NCI-H1105 treated with DMSO at 0.1 percent for 48 hours (cell line): ENCODE measurements at places on chromosomes 11 and 22.

- DNase-seq, result no peak
These were observed 81.8 kb upstream of the SHANK2 start for GRCh38 chr11:71334191-71334590.

DNA sequence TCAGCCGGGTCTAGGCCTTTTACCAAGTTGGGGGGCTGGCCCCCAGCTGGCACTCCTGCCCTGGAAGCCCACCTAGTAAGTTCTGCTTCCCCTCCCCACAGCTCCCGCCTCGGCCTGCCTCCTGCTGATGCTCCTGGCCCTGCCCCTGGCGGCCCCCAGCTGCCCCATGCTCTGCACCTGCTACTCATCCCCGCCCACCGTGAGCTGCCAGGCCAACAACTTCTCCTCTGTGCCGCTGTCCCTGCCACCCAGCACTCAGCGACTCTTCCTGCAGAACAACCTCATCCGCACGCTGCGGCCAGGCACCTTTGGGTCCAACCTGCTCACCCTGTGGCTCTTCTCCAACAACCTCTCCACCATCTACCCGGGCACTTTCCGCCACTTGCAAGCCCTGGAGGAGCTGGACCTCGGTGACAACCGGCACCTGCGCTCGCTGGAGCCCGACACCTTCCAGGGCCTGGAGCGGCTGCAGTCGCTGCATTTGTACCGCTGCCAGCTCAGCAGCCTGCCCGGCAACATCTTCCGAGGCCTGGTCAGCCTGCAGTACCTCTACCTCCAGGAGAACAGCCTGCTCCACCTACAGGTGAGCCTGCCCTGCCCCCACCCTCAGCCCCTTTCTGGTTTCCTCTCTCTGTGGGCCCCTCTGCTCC lies 7.3 kb downstream of the RTN4RL2 start:
- no peak for DNase-seq

DNA sequence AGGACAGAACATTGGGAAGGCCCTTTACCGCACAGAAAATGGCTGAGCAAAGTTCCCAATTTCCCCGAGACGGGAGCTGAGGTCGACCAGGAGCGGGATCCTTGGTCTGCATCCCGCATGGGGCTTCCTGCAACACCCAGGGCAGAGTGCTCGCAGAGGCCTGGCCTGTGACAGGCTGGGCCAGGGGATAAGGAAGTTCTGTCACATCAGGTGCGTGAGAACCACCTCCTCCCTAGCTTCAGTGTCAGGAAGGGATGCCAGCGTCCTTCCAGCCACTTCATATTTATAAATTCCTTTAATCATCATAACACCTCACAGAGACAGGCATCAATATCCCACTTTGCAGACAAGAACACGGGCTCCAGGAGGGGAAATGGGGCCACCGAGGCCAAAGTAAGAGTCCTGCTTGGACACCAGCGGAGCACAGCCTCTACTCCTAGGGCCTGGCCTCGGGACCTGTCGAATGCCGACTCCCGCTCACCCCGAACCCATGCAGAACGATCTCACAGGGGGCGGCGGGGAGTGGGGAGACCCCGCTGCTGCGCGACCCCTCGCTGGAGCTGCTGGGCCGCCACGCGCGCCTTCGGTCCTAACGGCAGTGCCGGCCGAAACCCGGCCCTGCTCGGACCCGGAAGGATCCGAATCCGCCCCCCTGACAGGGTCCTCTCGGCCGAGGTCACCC lies 532 bp downstream of the BET1L start:
- DNase-seq, result no peak

GRCh38 chr11:22670830-22671229 lies 4.4 kb downstream of the GAS2 start:
- DNase-seq, result peak; percentile 24

DNA sequence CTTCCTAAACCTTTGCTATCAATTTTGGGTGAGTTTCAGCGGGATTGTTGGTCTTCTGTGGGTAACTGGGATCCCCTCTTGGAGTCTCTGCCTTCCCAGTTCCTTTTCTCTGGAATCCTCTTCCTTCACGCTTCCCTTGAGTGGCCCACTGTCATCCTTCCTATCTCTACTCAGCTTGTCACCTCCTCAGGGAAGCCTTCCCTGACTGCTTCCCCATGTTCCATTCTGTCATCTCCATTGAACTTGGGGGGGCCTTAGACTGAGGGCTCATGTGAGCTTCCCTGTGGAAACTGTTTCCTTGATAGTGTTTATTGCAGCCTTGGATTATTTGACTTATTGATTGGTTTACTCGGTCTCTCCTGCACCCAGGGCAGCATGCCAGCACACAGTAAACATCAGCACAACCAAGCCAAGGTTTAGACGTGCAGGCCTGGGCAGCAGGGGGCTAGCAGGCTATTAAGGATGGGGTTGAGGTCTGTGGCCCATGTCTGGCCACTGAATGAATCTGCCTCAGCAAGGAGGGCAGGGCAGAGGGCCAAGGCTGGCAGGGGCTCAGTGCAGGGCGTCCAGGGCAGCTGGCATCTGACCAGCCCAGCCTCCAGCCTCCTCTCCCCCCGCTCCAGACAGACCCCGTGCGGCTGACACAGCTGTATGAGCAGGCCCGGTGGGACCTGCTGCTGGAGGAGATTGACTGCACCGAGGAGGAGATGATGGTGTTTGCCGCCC lies 7.2 kb downstream of the TRPT1 start:
- no peak for DNase-seq

DNA sequence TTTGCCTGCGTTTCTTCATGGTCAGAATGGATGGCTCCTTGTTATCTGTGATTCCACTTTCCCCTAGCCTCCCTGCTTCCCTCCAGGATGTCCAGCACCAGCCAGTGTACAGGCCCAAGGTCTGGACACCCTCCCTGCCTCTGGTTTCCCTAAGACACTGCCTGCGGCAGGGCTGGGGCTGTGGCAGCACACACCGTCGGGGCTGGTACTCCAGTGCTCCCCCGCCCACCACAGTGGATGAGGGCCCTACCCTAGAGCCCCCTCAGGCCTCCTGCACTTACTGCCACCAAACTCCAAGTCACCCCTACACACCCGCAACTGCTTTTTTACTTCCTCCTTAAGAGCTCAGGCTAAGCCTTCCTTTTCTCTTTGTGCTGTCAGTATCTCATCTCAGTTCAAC lies 28.9 kb downstream of the ZNF214 start:
- DNase-seq, result no peak

DNA sequence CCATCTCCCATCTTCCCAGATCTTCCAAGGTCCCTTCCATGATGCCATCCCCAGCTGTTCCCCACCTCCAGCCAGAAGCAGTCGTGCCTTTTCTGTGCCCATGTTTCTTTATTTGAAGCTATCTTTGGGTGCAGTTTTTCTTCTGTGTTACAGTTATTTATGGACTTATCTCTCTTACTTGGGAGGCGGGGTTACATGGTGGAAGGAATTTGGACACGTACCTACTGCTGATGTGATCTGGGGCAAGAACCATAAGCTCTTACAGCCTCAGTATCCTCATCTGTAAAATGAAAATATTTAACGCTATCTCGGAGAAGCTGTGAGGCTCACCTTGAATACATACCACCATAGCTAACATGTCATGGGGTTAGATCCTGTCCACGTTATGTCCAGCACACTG lies 98.9 kb downstream of the ZBTB16 start:
- DNase-seq, result no peak

- no peak for DNase-seq
These were observed 1.7 kb downstream of the ADAMTS15 start for GRCh38 chr11:130449996-130450769.

DNA sequence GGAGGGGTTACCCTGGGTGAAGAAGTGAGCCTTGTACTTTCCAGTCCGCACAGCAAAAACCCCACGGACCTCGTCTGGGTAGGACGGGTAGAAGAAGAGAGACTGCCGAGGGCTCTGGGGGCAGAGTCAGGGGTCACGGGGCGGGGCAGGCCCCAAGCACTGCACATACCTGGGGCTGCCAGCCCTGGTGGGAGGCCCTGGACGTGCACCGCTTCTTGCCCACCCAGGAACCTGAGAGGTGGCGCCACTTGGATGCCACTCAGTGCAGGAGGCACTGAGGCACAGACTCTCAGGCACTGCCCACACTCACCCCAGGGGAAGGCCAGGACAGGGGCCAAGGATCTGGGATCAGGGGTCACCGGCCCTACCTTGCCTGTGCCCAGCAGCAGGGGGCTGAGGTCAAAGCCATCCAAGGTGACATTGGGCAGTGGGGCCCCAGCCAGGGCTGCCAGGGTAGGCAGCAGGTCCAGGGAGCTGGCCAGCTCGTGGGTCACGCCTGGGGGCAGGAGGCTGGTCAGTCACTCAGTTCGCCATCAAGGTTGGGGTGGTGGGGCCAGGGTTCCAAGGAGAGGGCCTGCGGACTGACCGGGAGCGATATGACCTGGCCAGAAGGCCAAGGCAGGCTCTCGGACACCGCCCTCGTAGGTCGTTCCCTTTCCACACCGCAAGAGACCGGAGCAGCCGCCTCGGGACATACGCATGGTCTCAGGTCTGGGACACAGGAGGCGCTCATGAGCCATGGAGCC lies 2.2 kb downstream of the ARSA start:
- no peak for DNase-seq

DNA sequence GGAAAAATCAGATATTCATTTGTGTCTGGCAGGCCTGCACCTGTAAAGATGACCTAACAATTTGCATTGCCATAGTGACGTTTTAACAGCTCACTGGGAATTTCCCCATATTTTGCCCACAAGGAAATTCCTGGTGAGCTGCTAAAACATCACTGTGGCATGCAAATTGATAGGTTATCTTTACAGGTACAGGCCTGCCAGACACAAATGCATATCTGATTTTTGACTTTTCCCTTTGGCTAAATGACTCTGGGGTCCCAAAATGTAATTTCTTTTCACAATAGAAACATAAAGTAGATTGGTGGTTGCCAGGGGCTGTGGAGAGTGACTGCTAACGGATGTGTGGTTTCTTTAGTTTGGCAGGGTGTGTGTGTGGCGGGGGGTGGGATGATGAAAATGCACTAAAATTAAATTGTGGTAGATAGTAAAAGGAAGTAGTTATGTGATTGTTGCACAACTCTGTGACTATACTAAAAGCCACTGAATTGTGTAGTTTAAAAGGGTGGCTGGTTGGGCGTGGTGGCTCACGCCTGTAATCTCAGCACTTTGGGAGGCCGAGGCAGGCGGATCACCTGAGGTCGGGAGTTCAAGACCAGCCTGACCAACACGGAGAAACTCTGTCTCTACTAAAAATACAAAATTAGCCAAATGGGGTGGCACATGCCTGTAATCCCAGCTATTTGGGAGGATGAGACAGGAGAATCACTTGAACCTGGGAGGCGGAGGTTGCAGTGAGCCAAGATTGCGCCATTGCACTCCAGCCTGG lies 18.5 kb upstream of the FEZ1 start:
- no peak for DNase-seq
